Mesothelial cell of epicardium (in vitro differentiated cells): ENCODE measurements at places on chromosomes 13 and 19.

DNA sequence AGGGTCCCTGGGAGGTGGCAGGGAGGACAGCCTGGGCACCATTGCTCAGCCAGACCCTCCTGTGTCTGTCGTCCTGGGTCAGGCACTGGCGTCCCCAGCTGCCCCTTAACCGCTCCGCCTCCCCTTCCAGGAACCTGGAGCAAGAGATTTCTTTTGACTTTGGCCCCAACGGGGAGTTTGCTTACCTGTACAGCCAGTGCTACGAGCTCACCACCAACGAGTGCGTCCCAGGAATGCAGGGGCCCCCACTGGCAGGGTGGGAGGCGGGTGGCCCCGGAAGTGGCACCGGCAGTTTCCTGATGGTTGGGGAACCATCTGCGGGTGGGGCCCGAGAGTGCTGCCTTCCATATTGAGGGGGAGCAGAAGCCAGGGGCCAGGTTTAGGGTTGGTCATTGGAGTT, 13.0 kb downstream of the PRKCSH start:
- no peak for DNase-seq

DNA sequence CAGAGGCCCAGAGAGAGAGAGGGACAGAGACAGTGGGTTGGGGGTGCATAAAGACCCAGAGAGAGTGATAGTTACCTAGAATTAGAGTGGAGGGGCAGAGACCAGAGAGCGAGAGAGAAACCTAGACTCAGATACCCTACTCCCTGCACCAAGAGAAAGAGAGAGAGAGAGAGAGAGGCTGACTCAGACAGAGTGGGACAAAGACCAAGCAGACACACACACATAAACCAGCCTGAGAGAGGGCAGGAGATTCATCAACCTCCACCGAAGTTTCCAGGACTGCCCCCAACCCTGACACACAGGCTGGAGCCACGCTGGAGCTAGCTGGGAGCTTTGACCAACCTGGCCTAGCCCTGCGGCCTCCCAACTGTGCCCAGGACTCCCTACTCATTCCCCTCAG, 12.9 kb downstream of the SYT3 start:
- DNase-seq, result no peak

DNA sequence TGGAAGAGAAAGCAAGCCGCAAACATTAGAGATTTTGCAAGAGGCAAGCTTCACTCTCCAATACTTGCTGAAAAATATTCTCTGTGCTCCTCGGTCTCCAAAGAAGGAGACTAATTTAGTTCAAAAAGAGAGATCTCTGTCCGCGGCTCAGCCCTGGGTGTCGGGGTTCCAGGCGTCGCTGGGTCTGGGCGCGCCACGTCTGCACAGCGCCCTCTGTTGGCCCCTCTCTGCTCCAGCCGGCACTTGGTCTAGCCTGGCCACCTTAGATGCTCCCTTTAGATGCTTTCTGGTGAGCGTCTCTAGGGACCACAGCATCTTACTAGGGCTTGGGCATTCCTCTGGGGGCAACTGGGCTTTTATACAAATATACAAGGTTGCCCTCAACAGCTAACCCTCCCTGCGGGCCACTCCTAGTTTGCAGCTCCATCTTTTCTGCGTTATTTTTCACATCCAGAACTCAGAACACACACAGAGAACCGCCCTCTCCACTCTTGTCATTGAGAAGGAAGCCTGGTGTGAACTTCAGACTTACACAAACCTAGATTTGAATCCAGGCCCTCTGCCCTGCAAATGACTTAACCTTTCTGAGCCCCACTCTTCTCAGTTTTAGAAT, 78.3 kb downstream of the CYSLTR2 start:
- DNase-seq, result no peak

DNA sequence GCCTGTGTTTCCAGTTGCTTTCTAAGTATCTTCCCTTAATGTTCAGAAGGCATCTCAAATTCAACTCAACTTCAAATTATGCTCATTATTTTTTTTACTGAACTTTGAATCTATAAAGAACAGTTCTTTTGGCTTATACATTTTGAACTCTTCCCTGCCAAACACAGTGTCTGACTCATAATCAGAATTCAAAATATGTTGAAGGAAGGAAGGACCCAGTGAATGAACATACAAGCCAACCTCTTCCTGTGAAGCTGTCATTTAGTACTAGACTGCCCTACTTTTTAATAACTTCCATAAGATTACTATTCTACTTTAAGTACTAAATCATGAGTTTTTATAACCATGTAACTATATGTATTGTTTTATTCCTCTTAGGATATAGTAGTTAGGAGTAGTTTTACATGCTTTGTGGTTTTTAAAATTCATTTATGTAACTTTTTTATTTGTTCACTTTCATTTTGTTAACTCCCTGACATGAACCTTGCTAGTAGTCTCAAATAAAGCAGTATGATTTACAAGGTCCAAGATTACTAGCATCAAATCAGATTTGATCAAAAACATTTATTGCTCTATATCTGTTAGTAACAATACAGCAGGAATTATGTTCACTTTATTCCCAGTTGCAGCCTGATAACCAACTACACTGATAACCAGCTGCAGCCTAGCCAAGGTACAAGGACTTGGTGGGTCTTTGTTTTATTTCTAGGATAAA, 6.4 kb downstream of the NUDT15 start:
- DNase-seq, result no peak

DNA sequence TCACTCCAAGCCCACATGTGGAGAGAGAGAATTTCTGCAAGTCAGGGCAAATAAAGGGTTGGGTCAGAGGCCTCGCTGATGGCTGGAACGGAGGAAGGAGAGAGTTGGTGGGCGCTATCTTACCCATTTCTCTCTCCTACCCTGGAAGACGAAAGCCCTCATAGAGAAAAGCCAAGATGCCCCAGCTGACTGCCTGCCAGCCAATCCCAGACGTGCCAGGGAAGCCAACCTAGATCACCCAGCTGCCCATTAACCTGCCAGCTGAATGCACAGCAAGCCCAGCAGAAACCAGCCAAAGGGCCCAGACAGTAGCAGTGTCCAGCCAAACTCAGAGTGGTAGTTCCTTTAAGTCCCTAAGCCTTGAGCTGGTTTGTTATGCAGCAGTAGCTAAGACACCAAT, 167.0 kb upstream of the ZNF507 start:
- DNase-seq, result no peak

DNA sequence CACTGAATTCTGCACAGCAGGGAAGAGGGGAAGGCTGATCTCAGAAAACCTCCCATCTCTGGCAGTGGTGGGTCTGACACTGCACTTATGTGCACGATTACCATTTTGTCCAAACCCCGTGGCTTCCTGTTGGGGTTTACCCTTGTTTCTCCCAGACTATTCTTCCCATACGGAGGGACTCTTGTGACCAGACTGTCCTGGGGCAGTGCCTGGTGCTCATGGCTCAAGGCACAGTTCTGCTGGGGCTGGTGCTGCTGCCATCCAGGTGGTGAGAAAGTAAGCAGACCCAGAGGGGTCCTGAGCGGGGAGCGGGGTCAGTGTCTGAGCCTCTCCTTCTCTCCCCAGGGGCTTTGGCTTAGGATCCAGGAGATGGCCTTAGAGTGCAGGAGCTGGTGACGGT, 5.1 kb upstream of the SIGLEC9 start:
- no peak for DNase-seq

GRCh38 chr19:35229601-35230000, 1.1 kb upstream of the FAM187B start:
- no peak for DNase-seq

DNA sequence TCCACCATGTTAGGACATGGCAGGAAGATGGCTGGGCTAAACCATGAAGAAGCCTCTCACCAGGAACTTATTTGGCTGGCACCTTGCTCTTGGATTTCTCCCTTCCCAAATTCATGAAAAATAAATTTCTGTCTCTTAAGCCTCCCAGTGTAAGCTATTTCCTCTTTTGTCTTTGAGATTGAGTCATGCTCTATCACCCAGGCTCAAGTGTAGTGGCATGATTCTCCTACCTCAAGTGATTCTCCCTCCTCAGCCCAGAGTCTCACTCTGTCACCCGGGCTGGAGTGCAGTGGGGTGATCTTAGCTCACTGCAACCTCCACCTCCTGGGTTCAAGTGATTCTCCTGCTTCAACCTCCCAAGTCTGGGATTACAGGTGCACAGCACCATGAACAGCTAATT, 12.6 kb downstream of the ZNF888 start:
- no peak for DNase-seq
